ENCODE measurements at places on chromosomes 6 and 20.

DNA sequence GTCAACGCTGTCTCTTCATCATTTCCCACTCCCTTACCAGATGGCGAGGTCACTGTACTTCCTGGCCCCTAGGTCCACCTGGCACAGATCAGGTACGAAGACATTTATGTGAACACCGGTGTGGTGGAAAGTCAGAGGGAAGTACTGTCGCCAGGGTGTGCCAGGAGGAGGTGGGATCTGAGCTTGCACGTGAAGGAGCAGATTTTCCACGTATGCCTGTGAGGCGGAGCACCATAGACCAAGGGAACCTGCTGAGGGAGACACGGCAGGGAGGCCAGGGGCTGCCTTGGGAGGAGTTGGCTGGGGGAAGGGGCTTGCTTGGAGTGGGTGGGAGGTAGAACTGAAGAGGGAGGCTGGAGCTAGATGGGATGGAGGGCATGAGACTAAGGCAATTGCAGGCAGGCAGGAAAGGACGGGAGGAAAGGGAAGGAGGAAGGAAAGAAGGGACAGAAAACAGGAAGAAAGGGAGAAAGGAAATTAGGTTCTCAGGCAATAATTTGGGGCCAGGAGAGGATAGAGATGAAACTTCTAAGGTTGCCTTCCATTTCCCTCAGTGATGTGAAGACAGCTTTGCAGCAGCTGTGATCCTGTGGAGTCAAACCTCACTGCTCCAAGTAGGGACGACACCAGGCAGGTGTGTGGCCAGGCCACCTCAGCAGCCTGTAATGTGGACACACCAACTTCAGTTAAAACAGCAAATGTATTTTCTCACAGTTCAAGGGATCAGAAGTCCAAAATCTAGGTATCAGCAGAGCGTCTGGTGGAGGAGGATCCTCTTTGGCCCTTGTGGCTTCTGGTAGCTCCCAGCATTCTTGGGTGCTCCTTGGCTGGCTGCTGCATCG is 46.8 kb downstream of the CHMP4B start:
- H3K4me1 ChIP-seq, result peaks cover 20% of the 10 kb centered on the region
- DNase-seq, result no peak
- H3K4me3 ChIP-seq, result no peak overlapping the region
- no peak overlapping the region for H3K27ac ChIP-seq
- H3K27me3 ChIP-seq, result no peaks in the 10 kb centered on the region

- peaks cover 8% of the 10 kb centered on the region for H3K4me1 ChIP-seq
- H3K27ac ChIP-seq, result no peak overlapping the region
- no peaks in the 10 kb centered on the region for H3K36me3 ChIP-seq
- no peak overlapping the region for H3K4me3 ChIP-seq
- no peaks in the 10 kb centered on the region for H3K27me3 ChIP-seq
Measured at GRCh38 chr6:147707524-147707923, 199.0 kb downstream of the SAMD5 start.

DNA sequence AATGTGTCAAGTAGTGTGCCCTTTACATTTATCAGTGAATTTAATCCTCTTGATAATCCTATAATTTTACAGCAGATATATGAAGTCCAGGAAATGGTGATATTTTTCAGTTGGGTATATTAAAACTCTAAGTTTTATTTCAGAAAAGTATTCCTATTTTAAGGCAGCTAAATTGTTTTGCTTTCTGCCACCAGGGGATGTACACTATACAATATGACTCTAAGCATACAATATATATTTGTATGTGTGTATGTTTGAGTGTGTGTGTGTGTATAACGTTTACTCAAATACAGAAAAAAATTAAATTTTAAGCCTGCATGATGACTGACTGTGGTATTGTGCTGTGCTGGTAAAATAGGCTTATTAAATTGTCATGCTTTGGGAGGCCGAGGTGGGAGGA is 102.0 kb upstream of the RUNX2 start:
- H3K4me3 ChIP-seq, result no peak overlapping the region
- no peaks in the 10 kb centered on the region for H3K36me3 ChIP-seq
- H3K4me1 ChIP-seq, result no peaks in the 10 kb centered on the region
- no peak for DNase-seq
- H3K27me3 ChIP-seq, result no peaks in the 10 kb centered on the region
- no peak overlapping the region for H3K27ac ChIP-seq

- no peaks in the 10 kb centered on the region for H3K4me1 ChIP-seq
- H3K27me3 ChIP-seq, result no peaks in the 10 kb centered on the region
- no peak overlapping the region for H3K27ac ChIP-seq
- no peak overlapping the region for H3K4me3 ChIP-seq
- no peak for DNase-seq
Measured at GRCh38 chr6:41338659-41339058, 3.3 kb downstream of the NCR2 start.

- no peaks in the 10 kb centered on the region for H3K36me3 ChIP-seq
- no peak overlapping the region for H3K27ac ChIP-seq
- no peak overlapping the region for H3K4me3 ChIP-seq
- no peaks in the 10 kb centered on the region for H3K27me3 ChIP-seq
Measured at GRCh38 chr6:25324066-25324762, 45.0 kb downstream of the CARMIL1 start.

GRCh38 chr6:163998496-163998895 is 584.0 kb downstream of the QKI start:
- no peaks in the 10 kb centered on the region for H3K36me3 ChIP-seq
- H3K27ac ChIP-seq, result no peak overlapping the region
- H3K4me1 ChIP-seq, result no peaks in the 10 kb centered on the region
- H3K27me3 ChIP-seq, result no peaks in the 10 kb centered on the region
- no peak overlapping the region for H3K4me3 ChIP-seq

Data from upper lobe of left lung (tissue), 6 donors.